ENCODE measurements at places on chromosomes 4 and X.

DNA sequence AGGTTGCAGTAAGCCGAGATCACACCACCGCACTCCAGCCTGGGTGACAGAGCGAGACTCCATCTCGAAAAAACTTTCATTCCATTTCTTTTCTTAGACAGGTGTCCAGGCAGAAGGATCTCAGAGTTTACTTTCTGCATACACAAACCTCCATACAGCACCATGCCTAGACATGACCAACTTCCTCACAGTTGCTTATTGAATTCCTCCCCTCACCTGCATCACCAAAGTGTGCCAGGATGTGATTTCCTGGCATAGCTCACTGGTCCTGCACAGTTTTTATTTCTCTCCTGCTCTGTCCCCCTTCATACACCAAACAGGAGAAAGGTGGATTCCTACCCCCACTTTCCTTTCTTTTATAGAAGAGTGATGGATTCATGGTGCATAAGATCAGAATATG, 34.7 kb upstream of the PPARGC1A start:
- no peak for DNase-seq

DNA sequence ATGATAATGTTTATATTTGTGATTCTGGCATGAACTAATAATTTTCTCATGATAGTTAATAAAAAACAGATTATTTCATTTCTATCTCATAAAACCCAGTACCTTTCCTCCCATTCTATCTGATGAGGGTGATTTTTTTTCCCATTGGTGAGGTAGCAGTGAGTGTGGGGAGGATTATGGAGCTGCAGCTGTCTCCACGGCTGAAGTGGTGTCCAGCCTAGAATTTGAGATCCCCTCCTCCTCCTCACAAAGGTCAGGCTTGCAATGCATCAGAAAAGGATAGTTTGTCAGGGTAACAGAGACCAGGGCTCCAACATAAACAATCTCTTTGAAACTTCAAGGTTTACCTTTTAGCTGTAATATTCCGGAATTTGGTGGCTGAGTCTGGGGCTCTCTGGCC, 60.9 kb downstream of the C4orf51 start:
- DNase-seq: no peak

DNA sequence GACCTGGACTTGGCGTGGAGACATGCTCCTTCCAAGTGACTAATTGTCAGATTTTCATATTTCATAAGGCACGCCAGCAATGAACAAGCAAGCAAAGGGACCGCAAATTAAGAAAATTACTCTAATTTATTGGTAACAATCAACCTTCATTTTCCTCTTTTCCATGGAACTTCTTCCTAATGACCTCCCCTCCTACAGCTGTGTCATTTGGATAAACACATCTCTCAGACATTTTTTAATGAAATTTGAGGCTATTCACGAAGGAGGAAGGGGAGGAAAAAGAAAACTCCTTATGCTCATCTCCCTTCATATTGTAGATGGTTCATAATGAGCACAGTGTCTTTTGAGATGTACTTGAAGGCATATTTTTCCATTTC, 38.6 kb upstream of the TLR3 start:
- no peak for DNase-seq

DNA sequence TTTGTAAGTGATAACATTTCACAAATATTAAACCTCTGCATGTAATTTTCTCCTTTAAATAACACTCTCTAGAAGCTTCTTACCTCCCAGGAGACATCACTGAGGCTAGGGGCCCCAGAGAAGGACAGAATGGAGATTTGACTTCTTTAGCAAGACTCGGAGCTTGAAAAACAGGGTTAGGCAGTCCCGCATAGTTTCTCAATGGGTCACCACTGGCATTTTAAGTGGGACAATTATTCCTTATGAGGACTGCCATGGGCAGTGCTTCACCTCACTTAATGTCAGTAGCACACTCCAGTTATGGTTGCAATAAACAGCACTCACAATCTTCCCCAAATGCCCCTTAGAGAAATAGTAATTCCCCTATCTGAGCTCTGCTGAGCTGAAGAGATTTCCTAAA, 66.7 kb upstream of the NOCT start:
- DNase-seq: no peak

DNA sequence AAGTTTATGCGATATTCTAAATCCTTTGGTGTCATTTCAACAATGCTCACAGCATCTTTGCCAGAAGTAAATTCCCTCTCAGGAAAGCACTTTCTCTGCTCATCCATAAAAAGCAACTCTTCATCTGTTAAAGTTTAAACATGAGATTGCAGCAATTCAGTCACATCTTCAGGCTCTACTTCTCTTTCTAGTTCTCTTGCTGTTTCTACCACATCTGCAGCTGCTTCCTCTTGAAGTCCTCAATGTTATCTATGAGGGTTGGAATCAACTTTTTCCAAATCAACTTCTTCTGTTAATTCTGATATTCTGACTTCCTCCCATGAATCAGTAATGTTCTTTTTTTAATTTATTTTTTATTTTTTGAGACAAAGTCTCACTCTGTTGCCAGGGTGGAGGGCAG, 100.9 kb downstream of the LCORL start:
- no peak for DNase-seq

DNA sequence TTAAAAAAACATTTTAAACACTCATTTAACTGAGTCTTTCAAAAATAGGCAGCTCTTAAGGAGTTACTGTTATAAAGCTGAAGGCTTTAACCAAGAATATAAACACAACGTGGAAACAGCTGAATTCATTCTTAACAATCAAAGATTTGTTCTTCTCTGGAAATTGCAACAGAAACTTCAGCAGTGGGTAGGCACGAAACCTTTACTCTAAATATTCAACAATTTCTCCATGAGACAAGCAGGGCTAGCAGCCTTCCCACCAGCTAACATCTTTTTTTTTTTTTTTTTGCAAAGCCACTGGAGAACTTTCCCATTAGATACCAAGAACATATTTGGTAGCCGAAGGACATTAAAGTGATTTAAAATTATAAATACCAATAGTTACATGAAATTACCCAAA, 78.2 kb upstream of the PRSS48 start:
- DNase-seq: no peak

DNA sequence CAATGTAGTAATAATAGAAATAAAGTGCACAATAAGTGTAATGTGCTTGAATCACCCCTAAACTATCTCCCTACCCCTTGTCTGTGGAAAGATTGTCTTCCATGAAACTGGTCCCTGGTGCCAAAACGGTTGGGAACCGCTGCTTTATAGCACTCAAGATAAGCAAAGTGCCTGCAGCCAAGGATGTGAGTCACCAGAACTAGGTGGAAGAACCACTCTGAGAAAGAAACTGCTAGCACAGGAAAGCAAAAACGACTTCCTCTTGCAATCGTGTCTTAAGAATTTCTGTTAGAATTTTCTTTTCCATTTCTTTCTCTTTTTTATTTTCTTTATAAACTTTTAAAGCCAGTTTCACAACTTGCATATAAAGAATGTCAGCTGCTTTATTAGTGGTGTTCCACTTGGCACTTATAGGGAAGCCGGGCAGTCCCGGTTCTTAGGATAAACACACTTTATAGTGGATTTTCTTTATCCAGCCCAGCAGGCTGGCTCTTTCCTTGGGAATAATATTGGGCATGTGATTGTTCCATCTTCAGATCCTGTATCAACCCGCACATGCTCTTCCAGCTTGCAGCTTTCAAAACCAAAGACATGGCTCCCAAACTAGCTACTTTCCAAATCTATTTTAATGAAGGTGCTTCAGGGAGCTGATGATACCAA, 32.3 kb upstream of the CXCL8 start:
- peak; percentile 95 for DNase-seq

DNA sequence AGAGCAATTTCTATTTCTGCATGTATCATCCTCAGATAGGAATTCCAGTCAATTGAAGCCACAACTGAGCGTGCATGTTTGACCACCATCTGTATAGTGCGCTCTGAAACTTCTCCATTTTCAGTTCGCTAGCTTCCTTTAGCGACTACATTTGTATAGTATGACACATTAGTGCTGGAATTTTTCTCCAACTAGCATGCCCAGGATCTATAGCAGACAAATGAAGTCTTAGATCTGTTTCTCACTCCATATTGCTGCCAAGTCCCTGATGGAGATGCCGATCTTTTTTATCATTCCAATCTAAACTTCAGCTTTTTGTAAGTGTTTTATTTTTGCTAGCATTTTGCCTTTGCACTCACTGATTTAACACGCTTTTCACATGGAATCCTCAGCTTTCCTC, 774.8 kb upstream of the TENM3 start:
- DNase-seq: no peak

DNA sequence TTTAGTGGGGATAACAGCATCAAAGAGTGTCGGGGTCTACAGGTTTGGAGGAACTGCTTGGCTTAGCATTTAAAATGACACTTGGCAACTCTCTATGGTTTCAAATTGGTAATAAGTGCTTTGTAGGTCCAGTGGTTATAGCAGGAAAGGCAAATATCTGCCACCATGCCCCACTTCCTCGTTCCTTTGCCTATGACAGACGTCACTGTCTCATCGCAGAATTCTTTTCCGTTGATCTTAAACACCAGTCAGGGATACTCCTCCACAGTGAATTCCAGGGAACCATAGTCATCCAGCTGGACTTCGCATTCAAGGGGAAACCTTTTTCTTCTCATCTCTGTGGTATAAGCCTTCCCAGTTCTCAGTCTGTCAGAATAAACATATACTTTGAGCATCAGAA, 319.1 kb downstream of the GPAT3 start:
- DNase-seq: peak; percentile 98

- peak; percentile 11 for DNase-seq
Measured at GRCh38 chrX:15911734-15912550, 57.3 kb upstream of the AP1S2 start.

Measured in cardiac fibroblast (primary cell).